Thymus (tissue), 14 donors: ENCODE measurements at places on chromosomes 1 and 21. TPM values are rescaled to one million over a fixed set of nuclear protein-coding genes. Genes with fewer than 3 reads are reported as not detected.

NMNAT2 gene
- total RNA-seq = 0.28 TPM

VHLL gene
- not detected for total RNA-seq

SLC25A34 gene
- total RNA-seq = 0.42 TPM

DNA sequence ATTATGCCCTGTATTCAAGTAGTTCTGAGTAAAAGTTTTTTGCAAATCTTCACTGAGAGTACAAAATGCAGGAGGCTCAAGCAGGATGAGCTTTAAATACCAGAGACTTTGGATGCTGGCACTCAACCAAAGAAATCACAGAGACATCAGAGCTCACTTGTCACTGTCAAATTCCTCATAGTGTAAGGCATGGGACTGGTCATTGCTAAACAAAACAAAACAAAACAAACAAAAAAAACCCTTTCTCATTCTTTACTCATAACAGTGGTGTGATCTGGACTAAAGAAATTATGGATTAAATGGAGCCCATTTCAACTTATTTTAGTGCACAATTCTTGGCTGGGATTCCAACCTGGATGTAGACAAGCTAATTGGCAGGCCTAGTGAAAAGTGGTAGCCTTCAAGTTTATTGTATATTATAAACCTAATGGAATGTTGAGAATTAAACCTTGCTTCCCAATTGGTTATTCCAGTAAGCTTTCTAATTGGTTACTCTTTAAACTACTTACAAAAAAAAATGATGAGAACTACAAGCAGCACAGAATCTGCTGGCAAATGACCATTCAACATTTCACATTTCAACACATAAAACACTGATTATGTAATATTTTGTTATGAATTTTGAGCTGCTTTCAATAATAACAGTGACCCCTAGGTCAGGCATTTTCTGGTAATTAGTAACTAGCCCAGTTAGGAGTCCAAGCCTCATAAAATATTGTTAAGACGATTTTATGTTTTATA is 30.6 kb upstream of the NEK7 start:
- DNase-seq = no peak
- H3K27me3 ChIP-seq = no peaks in the 10 kb centered on the region
- no peak overlapping the region for H3K27ac ChIP-seq
- H3K4me3 ChIP-seq = no peak overlapping the region
- no peaks in the 10 kb centered on the region for H3K4me1 ChIP-seq

- H3K27me3 ChIP-seq = no peaks in the 10 kb centered on the region
- H3K4me1 ChIP-seq = peaks cover 15% of the 10 kb centered on the region
- H3K4me3 ChIP-seq = no peak overlapping the region
- H3K27ac ChIP-seq = no peak overlapping the region
- DNase-seq = no peak
Measured at GRCh38 chr1:9080705-9081291, 11.4 kb upstream of the SLC2A5 start.

CHRM3 gene
- 0.42 TPM for total RNA-seq

DNA sequence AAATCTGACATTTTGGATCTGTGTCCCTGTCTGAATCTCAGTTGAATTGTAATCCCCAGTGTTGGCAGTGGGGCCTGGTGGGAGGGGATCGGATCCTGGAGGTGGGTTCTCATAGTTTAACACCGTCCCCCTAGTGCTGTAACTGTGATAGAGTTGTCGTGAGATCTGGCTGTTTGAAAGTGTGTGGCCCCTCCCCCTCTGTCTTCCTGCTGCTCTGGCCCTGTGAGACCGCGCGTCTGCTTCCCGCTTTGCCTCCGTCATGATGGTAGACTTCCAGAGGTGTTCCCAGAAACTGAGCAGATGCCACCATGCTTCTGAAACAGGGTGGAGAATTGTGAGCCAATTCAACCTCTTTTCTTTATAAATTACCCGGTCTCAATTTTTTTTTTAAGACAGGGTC is 25.0 kb downstream of the AGPAT3 start:
- H3K4me3 ChIP-seq = no peak overlapping the region
- H3K27ac ChIP-seq = no peak overlapping the region
- no peak for DNase-seq
- H3K4me1 ChIP-seq = no peaks in the 10 kb centered on the region
- H3K27me3 ChIP-seq = no peaks in the 10 kb centered on the region

DNA sequence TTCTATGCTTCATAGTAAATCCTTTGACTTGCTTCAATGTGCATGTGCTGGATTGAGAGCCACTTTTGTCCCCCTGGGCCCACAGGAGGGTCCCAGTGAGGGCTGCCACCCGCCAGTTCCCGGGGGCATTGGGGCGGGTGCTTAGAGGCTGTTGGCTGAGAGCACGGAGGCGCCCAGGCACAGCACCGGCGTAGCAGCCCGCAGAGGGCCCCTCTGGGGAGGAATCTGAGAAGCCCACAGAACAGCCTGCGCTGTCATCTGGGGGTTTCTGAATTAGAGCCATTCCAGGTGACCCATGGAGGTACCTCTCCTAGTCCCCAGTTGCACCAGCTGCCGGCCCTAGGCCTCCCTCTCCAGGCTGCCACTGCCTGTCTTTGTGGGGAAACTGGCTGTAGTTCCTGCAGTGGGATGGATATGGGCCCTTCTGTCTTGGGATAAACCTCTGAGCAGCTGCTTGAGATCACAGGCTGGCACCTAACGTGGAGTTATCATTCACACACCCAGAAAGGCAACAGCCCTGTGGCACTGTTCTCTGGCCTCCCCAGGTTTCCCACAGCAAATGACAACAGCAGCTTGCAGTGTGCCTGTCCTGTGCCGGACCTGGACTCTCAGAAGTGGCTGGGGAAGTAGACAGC is 39.5 kb downstream of the TMEM51 start:
- no peak for DNase-seq
- no peaks in the 10 kb centered on the region for H3K4me1 ChIP-seq
- no peaks in the 10 kb centered on the region for H3K27me3 ChIP-seq
- no peak overlapping the region for H3K27ac ChIP-seq
